ENCODE measurements at places on chromosomes 4 and X. TPM values are rescaled to one million over a fixed set of nuclear protein-coding genes. Genes with fewer than 3 reads are reported as not detected.

DNA sequence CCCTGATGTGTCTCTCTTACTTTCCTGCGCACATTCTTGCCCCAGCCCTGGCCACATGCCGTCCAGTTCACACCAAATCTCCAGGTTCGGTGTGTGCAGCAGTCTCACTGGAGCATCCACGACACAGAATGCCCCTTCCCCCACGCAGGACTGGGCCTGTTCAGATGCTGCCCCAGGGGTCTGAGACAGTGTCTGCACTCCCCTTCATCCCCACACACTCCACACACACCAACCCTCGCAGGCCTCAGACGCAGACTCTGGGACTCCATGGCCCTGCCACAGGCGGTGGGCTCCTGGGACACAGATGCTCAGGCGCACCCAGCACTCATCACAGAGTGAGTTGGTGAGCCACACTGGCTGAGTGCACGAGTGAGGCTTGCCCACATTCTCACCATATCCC lies 83.9 kb downstream of the AFAP1 start:
- peak overlapping the region; percentile 95 for H3K27ac ChIP-seq
- DNase-seq, result no peak
- no peak overlapping the region for H3K4me3 ChIP-seq
- peaks cover 68% of the 10 kb centered on the region for H3K4me1 ChIP-seq
- H3K36me3 ChIP-seq, result peaks cover 13% of the 10 kb centered on the region
- H3K27me3 ChIP-seq, result no peaks in the 10 kb centered on the region

- DNase-seq, result no peak
- peaks cover 8% of the 10 kb centered on the region for H3K27me3 ChIP-seq
- H3K36me3 ChIP-seq, result no peaks in the 10 kb centered on the region
- no peak overlapping the region for H3K27ac ChIP-seq
- peaks cover 3% of the 10 kb centered on the region for H3K4me1 ChIP-seq
- no peak overlapping the region for H3K4me3 ChIP-seq
Observed at GRCh38 chrX:11913001-11913400, 155.0 kb downstream of the MSL3 start.

Gene ZAR1
- total RNA-seq, result not detected

GRCh38 chr4:158624889-158625478 lies 46.7 kb downstream of the C4orf46 start:
- H3K4me1 ChIP-seq, result no peaks in the 10 kb centered on the region
- H3K27ac ChIP-seq, result no peak overlapping the region
- H3K36me3 ChIP-seq, result no peaks in the 10 kb centered on the region

DNA sequence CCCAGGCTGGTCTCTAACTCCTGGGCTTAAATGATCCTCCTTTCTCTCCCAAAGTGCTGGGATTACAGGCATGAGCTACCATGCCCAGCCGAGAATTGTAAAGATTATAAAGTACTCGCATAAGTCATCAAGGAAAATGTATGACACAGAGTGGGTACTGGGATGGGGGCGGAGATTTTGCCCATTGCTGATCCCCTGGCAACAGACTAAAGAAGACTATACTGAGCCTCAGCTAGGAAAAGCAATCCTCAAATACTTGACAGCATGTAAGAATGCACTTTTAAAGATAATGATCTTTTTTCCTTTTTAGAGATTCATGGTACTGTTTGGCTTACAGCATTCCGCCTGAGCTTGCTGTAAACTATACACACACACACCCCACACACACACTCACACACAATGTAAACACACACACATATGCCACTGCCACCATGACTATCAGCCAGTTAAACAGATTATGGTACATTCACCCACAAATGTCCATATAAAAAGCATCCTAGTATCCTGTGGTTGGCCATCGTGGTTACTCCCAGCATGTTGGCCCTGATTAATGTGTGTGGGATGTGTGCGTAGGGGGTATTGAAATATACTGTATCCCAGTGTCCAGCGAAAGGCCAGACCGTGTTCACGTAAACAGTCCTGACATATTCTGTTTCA lies 113.0 kb downstream of the AMELX start:
- H3K4me3 ChIP-seq, result no peak overlapping the region
- H3K36me3 ChIP-seq, result no peaks in the 10 kb centered on the region
- DNase-seq, result no peak
- no peaks in the 10 kb centered on the region for H3K27me3 ChIP-seq

DNA sequence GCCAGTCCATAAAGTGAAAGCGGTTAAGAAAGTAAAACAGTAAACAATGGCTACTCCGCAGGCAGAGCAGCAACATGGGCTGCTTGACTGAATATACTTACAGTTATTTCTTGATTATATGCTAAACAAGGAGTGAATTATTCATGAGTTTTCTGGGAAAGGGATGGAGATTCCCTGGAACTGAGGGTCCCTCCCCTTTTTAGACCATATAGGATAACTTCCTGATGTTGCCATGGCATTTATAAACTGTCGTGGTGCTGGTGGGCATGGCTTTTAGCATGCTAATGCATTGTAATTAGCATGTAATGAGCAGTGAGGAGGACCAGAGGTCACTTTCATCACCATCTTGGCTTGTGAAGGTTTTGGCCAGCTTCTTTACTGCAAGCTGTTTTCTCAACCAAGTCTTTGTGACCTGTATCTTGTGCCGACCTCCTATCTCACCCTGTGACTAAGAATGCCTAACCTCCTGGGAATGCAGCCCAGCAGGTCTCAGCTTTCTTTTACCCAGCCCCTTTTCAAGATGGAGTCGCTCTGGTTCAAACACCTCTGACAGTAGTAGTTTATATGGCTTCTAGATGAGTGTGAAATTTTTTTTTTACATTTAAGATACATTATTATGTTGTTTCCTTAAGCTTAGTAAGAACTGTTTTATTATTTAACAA lies 514.8 kb upstream of the TENM3 start:
- no peaks in the 10 kb centered on the region for H3K4me1 ChIP-seq
- no peak overlapping the region for H3K4me3 ChIP-seq
- no peaks in the 10 kb centered on the region for H3K36me3 ChIP-seq
- DNase-seq, result no peak
- H3K27ac ChIP-seq, result no peak overlapping the region

DNA sequence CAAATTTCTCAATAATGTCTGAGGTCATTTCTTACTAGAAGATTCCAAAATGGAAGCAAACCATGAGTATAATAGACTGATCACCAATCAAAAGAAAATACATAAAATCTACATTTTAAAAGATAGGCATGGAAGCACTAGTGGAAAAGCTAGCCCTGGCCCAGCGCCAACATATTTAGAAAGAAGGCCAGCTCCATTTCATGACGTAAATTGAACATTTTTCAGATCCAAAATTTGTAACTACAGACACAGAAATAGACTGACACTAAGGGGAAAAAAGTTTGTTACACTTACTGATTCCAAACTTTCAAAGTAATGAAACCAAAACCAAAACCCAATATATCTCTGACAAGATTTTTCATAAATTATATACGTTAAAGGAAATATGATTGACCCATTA lies 117.7 kb downstream of the ADAMTS3 start:
- H3K4me1 ChIP-seq, result no peaks in the 10 kb centered on the region
- no peaks in the 10 kb centered on the region for H3K27me3 ChIP-seq
- no peak overlapping the region for H3K4me3 ChIP-seq
- H3K36me3 ChIP-seq, result no peaks in the 10 kb centered on the region

- H3K4me3 ChIP-seq, result no peak overlapping the region
- H3K36me3 ChIP-seq, result no peaks in the 10 kb centered on the region
- no peaks in the 10 kb centered on the region for H3K27me3 ChIP-seq
Observed at GRCh38 chr4:30600246-30601017, 119.7 kb upstream of the PCDH7 start.

Gene GABRG1
- total RNA-seq, result not detected

DNA sequence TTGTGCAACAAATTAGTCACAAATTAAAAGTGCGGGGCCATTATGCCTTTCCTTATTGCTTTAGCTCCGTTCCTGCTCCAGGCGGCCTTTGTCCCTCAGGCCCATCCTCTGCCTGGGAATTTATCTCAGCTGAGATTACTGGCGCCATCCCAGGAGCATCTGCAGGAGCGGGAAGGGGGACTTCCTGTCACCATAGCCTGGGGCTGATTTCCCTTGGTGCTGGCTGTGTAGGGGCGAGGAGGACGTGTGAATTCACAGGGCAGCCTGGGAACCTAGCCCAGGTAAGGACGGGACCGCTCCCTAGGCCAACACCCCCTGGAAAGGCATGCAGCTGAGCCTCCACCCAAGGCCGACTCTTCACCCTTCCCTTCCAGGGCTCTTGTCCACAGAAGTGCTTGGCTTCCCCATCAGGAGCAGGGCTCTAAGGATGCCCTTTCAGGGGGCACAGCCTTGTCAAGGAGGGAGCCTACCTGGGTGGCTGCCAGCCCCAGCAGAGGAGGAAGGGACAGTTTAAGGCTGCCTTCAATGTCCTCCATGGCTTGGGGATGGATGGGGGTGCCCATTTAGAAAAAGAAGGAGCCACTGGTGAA lies 72.6 kb upstream of the NKX1-1 start:
- no peak for DNase-seq
- no peak overlapping the region for H3K27ac ChIP-seq
- H3K4me3 ChIP-seq, result no peak overlapping the region
- H3K27me3 ChIP-seq, result peaks cover 11% of the 10 kb centered on the region
- H3K4me1 ChIP-seq, result no peaks in the 10 kb centered on the region
- peaks cover 2% of the 10 kb centered on the region for H3K36me3 ChIP-seq

DNA sequence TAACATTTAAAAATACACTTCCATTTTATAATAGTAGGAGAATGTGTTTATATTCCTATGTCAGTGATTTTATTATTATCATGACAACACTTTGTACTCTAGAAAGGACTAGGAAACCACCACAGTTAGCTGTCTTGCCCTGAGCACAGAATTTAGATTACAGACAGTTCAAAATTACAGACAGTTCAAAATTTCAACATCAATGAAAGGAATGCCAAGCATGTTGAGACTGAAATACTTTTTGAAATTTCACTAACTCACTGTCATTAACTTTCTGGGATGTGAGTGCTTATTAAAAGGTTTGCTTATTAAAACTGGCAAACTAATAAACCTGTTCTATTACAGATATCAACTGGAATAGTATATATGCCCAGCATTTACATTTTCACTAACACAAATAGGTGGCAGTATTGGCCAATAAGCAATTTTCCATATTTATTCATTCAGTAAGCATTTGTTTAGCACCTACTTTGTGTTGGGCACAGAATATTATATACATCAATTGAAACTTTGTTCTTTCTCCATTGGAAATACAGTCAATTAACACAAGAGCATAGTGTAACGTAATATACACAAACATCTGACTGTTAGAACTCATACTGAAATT lies 179.4 kb downstream of the FBXW7 start:
- peaks cover 16% of the 10 kb centered on the region for H3K4me1 ChIP-seq
- no peak overlapping the region for H3K27ac ChIP-seq
- no peaks in the 10 kb centered on the region for H3K27me3 ChIP-seq
- no peak for DNase-seq
- H3K4me3 ChIP-seq, result no peak overlapping the region
- peaks cover 8% of the 10 kb centered on the region for H3K36me3 ChIP-seq

Gene POU3F4
- not detected for total RNA-seq

DNA sequence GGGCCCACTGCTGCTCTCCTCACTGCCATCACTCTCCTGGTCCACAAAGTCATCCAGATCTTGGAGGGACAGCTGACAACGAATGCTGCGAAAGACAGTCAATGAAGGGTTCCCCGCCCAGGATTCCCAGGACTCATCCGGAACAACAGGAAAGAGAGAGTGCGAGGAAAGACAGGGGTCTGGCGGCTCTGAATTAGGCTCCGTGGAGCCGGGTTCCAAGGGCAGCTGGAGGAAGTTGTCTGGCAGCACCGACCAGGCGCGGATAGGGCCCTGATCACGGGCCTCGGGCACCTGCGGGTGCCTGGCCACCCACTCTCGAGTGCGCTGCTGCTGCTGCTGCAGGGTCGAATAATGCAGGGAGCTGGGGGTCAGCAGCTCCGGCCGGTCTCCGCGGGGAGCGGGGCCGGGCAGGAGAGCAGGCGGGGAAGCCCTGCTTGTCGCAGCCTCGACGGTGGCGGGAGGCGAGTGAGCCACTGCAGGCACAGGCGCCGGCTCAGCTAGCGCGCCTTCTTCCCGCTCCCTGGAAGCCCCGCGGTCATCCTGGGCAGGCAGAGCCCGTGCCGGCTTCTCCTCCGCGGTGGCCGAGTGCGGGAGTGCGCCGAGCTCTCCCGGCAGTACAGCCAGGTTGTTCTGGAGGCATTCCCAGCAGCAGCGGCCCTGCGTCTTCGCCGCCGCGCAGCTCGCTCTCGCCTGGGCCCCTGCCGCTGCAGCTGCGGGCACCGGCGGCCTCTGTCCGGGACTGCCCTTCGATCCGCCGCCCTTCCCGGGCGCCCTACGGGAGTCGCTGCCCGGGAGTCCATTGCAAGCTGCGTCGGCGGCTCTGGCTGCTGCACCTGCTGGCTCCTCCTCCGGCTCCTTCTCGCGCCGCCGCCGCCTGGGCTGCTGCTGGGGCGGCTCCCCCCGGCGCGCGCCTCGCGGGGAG lies 1.1 kb downstream of the SOWAHB start:
- peaks cover 11% of the 10 kb centered on the region for H3K4me1 ChIP-seq
- no peaks in the 10 kb centered on the region for H3K36me3 ChIP-seq
- no peak for DNase-seq
- no peak overlapping the region for H3K4me3 ChIP-seq
- H3K27me3 ChIP-seq, result peaks cover 61% of the 10 kb centered on the region

GRCh38 chr4:38149472-38149996 lies 189.3 kb downstream of the PTTG2 start:
- H3K4me3 ChIP-seq, result no peak overlapping the region
- DNase-seq, result no peak
- peaks cover 2% of the 10 kb centered on the region for H3K27me3 ChIP-seq
- peaks cover 5% of the 10 kb centered on the region for H3K36me3 ChIP-seq
- H3K4me1 ChIP-seq, result peaks cover 27% of the 10 kb centered on the region

Data from activated CD4-positive, alpha-beta T cell treated with anti-CD3 and anti-CD28 coated beads, Interleukin-2, amount 10 ng/mL, durations not matched to agents 7 days and 5 days (primary cell).